Activated T-cell treated with anti-CD3 and anti-CD28 coated beads, Interleukin-2, amount 50 U/mL, for 48 hours (primary cell): ENCODE measurements at places on chromosomes 13 and 19.

DNA sequence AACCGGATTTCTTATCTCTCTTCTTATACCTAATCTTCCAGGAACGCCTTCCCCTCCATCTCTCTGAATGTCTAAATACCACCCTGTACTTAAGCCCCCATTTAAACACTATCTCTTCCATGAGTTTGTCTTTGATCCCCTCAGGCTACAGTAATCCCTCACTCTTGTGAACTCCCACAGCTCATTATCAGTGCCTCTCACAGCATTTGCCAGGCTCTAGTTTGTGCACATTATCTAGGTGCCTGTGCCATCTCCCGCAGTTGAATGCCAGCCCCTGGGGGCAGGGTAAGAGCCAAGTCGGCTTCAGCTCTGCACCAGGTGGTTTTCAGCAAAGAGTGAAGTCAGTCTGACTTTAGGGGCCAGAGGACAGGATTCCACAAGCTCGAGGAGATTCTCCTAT lies 71.4 kb downstream of the FREM2 start:
- no peak for DNase-seq

GRCh38 chr13:33931397-33932311 lies 113.7 kb downstream of the RFC3 start:
- no peak for DNase-seq

GRCh38 chr13:97719736-97720135 lies 233.7 kb upstream of the IPO5 start:
- DNase-seq: no peak

GRCh38 chr19:31838163-31838815 lies 489.1 kb upstream of the TSHZ3 start:
- DNase-seq: no peak

GRCh38 chr13:105201351-105201750 lies 1334.1 kb downstream of the EFNB2 start:
- DNase-seq: no peak

GRCh38 chr13:44155422-44156293 lies 218.0 kb upstream of the SERP2 start:
- no peak for DNase-seq

- no peak for DNase-seq
These were observed 235.1 kb downstream of the COG6 start for GRCh38 chr13:39890537-39890936.

- DNase-seq: no peak
These were observed 6.3 kb downstream of the COPE start for GRCh38 chr19:18912933-18913332.

DNA sequence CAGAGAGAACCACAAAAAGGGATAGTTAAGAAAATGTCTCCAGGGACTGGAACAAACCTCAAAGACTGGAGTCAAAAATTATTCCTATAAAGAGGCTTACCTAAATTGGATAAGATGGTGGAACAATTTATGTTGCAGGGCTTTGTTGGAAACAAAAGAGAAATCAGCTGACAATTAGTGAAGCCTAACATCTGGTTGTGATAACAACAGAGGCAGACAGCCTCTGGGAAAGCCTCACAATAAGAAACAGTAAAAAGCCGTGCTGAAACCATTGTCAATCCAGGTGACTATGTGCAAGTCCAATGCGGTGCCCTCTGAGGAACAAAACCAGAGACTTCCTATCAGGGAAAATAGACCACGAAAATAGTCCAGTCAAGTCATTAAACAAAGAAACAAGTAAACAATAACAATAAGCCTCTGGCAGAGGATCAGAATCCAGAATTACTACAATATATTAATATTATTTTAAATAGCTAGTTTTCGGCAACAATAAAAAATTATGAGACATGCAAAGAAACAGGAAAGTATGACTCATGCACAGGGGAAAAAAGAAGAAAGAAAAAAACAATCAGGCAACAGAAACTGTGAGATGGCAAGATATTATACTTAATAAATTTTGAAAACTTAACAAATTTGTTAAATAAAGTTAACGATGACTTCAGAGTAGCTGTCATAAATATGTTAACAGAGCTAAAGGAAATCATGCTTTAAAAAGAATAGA lies 99.7 kb upstream of the RXFP2 start:
- DNase-seq: no peak

DNA sequence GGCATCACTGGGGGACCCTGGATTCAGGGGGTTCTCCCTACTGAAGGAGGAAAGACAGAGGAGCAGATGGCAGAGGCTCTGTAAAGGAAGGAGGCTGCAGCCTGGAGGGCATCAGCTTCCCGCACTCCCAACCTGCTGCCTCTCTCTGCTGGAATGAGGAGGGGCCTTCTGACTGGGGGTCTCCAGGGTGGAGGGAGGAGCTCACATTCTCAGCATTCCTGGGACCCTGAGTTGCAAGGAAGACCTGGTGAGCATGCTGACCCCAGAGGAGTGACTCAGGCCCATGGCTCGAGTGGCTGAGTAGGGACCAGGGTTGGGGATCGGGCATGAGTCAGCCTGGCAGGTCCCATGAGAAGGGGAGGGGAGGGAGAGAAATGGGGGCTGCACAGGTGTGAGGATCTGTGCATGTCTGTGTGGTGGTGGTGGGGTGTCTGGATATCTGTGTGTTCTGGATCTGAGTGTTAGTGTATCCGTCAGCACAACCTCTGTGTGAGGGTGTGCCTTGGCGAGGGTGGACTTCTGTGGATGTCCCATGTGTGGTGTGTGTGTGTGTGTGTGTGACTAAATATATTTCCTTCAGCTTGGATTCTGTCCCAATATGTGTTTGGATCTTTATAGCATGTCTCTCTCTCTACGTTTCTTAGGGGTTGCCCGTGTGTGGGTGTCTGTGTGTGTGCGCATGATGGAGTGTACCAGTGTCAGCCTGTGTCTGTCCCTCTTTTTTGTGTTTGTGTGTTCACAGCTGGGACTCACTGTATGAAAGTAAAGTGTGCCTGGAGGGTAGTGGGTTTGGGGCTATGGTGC lies 4.6 kb downstream of the AXL start:
- no peak for DNase-seq

DNA sequence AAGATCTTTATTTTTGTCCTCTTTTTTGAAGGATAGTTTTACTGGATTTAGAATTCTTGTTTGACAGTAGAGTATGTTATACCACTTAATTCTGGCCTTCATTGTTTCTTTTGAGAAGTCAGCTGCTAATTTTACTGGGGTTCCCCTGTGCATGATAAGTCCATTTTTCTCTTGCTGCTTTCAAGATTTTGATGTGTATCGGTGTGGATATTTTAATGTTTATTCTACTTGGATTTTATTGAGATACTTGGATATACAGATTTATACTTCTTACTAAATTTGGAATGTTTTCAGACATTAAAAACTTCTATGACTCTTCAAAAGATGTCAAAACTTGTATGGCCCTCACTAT lies 86.9 kb downstream of the URI1 start:
- no peak for DNase-seq

- DNase-seq: peak; percentile 29
These were observed 28.7 kb upstream of the KCTD15 start for GRCh38 chr19:33767898-33768413.

GRCh38 chr19:11480715-11481533 lies at the start of gene ELAVL3:
ELAVL3 (minus strand) TSS chr19:11481046; CDS start chr19:11480608, 438 bp downstream.
- no peak for DNase-seq

DNA sequence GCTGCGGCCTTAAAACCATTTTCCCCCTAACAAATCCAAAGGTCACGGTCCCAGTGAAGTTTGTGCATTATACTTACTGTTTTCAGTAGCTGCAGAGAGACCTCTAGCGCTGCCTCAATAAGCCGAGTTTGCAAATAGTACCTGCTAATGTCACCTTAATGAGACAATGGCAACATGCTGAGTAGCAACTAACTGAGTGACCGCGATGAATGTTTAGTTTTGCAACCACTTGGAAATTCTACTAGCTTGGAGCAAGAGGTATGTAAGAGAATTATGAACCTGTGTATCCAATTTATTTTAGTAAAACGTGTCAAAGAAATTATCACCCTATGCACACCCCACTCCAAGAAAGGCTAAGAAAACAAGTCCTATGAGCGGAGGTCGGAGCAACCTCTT lies 1.2 kb downstream of the KPNA3 start:
- DNase-seq: no peak

DNA sequence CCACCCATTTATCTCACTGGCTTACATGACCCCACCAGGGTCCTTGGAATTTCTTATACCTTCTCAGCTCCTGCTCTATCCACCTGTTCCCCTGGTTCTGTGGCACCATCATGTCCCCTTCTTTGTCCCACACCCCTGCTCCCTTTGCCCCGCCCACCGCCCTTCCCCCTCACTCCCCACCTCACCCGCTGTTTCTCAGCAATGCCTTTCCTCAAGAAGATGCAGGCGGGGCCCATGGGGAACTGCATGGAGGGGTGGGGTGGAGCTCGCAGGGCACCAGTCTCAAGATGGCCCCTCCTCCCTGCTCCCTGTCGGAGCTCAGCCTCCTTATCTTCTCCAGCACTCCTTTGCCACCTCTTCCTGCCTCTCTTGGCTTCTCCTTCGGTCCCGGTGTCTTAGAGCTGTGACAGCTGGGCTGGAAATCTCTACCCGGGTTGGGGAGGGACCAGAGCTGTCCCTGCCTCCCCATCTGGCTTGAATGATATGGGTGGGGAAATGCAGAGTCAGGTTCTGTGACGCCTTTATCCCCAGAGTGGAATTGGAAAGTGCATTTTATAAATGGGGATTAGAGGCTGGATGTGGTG lies at the start of gene CABP5:
Gene CABP5, minus strand, starts transcription at position 405 of the 584 bp plus-strand sequence. Its CDS starts 157 bp downstream, at position 248.
- DNase-seq: no peak
